Fibroblast of the conjunctiva (primary cell): ENCODE measurements at places on chromosomes 6 and 20.

GRCh38 chr6:161027385-161027784, 35.8 kb downstream of the MAP3K4 start:
- DNase-seq, result no peak

- DNase-seq, result no peak
These were observed 4.9 kb upstream of the TBX18 start for GRCh38 chr6:84769306-84769705.

GRCh38 chr6:15776458-15776980, 113.7 kb upstream of the DTNBP1 start:
- DNase-seq, result no peak

- DNase-seq, result no peak
These were observed 5.9 kb downstream of the FOXA2 start for GRCh38 chr20:22578221-22579118.

- no peak for DNase-seq
These were observed 81.8 kb downstream of the FYN start for GRCh38 chr6:111791415-111791814.

DNA sequence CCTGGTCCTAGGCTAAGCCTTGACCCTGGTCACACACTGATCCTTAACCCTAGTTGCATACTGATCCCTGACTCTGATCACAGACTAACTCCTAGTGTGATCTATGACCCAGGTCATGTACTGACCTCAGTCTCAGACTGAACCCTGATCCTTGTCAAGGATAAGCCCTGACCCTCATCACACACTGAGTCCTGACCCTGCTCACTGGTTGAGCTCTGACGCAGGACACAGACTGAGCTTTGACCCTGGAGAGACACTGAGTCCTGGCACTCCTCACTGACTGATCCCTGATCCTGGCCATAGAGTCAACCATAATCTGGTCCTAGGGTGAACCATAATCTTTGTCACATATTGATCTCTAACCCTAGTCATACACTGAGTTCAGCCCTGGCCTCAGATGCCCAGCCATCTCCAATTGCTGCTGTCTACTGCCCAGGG, 37.9 kb downstream of the KCNB1 start:
- DNase-seq, result no peak

GRCh38 chr6:111105578-111105977, 18.3 kb downstream of the SLC16A10 start:
- peak; percentile 5 for DNase-seq

- no peak for DNase-seq
These were observed 5.9 kb upstream of the C20orf144 start for GRCh38 chr20:33656010-33656782.

- peak; percentile 71 for DNase-seq
These were observed 8.0 kb downstream of the MYLIP start for GRCh38 chr6:16136621-16137450.

GRCh38 chr6:18207438-18207837, 52.2 kb downstream of the KDM1B start:
- no peak for DNase-seq

DNA sequence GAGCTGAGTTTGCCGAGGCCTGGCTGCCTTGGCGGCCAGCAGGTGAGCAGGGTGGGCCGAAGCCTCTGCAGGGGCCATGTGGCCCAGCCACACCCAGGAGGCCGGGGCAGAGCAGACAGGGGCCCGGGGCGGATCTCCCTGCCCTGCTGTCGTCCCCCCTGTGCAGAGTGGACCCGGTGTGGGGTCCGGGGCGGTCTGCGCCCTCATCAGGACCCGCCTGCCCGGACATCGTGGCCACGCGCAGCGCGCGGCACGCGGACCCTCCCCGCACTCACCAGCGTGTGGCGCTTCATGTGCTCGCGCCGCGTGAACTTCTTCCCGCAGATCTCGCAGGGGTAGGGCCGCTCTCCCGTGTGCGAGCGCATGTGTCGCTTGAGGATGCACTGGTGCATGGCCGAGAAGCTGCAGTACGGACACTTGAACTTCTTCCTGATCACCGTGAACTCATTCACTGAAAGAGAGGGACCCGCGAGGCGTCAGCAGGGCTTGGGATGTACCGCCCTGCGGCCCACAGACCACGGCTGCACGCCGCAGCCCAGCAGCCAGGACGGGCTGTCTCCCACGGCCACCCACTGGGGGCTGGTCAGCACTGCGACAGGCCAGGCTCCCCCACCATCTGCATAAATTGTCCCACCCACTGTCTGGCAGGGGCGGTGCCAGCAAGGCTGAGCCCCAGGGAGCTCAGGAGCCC, 13.0 kb downstream of the SLC2A4RG start:
- no peak for DNase-seq

DNA sequence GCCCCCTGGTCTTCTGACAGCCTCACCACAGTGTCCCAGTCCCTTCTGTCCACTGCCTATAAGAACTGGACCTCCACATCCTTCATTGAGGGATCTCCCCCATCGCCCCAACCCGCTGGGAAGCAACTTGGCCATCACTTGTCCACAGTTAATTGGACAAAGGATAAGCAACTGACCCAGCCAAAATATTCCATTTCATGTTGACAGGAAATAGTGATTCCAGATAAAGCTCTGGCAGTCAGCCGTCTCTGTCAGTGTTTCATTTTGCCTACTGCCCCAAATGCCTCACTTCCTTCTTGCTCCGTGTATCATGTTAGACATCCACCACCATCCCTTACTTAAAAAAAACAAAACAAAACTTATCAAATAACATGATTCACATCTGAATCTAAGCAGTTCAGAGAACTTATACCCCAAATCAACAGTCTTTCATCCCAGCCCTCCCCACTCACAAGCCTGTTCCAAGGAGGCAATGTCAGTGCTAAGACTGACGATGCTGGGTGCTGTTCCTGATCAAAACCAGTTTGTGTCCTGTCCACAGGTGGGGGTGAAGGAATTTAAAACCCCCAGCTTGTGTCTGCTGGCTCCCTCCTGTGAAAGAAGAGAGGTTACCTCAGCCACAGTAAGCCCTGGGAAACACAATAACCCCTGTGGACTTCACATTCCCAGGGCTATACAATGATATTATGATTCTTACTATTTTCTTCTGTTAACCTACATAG, 162.5 kb downstream of the WDR27 start:
- no peak for DNase-seq

DNA sequence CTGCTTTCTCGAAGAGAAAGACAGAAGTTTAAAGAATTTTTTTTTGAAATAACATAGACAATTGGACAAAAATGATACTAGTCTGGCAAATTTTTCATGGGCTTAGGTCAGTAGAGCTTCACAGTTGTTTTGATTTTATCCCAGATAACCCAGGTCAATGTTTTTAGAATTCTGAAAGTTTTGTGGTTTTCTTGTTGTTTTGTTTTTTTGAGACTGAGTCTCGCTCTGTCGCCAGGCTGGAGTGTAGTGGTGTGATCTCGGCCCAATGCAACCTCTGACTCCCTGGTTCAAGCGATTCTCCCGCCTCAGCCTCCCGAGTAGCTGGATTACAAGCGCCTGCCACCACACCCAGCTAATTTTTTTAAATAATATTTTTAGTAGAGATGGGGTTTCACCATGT, 22.8 kb downstream of the KIF13A start:
- no peak for DNase-seq

DNA sequence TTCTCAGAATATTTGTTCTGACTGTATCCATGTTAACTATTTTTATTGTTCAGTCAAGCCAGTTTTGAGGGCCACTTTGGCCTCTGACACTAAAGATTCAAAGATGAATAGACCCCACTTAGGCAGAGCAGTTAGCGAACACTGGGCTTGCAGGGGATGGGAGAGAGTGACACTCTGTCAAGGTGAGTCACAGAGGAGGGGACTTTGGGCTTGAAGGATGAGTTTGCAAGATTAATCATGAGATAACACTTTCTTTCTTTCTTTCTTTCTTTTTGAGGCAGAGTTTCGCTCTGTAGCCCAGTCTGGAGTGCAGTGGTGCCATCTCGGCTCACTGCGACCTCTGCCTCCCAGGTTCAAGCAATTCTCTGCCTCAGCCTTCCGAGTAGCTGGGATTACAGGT, 46.4 kb downstream of the SPATA2 start:
- no peak for DNase-seq

DNA sequence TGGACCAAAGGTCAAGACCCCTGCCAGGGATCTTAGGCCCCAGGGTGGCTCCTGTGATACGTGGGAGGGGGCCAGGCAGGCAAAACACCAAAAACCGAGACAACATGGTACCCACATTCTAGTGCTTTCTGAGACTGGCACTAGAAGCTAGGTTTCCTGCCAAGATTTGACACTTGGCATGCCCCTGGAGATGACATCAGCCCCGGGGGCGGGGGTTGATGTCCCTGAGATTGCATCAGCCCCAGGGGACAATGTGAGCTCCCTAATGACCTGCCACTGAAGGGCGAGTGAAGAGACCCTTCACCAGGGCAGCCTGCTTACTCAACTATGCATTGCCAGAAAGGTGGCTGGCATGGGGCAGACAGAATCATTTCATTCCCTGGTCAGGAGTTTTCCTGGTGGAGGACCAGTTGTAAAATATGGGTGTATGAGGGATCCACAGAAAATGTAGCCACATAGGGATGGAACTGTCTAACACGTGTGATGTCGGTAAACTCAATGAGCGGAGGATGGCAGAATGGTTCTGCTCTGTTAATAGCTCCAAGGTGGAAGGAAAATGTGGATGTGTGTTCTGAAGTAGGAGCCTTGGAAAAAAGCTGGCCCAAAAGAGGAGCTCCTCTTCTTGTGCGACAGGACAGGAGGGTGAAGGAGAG, 219.7 kb downstream of the UNC5CL start:
- DNase-seq, result no peak
